ENCODE measurements at places on chromosomes 13 and 19.

- DNase-seq = no peak
These were observed 907.9 kb downstream of the PCDH9 start for GRCh38 chr13:66322193-66322740.

- DNase-seq = no peak
These were observed 71.9 kb upstream of the KLF12 start for GRCh38 chr13:74206061-74206561.

DNA sequence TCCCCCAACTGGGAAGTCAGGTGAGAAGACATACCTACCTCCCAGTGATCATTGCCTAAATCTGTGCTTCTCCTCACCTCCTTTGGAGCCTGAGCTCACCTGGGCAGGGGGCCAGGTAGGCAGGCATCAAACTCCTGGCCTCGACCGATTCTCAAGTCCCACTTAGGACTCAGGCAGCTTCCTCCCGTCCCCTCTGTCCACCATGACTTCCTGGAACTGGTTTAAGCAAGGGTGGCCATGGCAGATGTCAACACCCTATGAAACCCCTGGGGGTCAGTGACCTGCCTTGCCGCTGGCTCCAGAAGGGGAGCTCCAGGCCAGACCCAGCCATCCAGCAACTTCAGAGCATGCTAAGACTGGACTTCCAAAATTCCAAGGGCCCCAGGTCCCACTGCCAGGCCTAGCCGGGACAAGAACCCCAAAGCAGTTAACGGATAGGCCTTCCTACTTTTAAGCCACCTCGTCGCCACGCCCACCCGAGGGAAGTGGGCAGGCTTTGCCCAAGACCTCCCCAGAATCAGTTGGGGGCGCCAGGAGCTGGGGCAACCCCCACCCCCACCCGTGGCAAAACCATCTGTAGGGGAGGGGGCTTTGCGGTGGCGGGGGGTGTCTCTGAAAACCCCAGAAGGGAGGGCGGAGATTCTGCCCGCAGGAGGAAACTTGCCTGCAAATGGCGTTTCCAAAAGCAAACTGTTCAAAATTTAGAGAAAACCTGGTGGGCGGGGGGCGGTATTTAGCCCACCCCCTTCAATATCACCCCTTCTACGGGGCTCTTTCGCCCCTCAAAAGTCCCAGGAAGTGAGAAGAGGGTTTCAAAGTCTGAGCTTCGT is 657 bp downstream of the PLIN3 start:
- DNase-seq = peak; percentile 86

DNA sequence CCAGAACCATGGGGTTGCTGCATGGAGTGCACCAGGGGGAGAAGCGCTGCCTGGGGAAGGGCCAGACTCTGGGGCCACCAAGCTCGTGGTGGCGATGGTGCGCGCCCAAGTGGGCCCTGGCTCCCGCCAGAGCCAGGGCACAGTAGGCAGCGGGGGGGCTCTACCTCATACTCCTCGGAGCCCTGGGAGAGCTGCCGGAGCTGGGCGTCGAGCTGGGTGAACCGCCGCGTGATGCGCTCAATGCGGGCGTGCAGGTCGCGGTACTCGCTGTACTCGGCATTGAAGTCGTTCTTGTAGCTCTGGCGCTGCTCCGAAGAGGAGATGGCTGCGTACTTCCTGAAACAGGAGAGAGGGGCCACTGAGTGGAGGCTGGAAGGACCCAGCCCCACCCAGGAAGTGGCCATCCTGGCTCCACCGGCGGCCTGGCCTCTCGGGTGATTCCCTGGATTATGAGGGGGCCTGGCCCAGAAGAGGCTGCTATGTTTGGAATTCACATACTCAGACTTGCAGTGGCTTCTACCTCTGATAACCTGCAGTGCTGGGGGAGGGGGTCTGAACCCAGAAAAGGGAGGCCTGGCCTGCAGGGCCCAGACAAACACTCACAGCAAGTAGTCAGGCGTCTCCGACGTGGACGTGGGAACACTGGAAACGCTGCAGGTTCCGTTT is 8.3 kb upstream of the ISYNA1 start:
- no peak for DNase-seq

DNA sequence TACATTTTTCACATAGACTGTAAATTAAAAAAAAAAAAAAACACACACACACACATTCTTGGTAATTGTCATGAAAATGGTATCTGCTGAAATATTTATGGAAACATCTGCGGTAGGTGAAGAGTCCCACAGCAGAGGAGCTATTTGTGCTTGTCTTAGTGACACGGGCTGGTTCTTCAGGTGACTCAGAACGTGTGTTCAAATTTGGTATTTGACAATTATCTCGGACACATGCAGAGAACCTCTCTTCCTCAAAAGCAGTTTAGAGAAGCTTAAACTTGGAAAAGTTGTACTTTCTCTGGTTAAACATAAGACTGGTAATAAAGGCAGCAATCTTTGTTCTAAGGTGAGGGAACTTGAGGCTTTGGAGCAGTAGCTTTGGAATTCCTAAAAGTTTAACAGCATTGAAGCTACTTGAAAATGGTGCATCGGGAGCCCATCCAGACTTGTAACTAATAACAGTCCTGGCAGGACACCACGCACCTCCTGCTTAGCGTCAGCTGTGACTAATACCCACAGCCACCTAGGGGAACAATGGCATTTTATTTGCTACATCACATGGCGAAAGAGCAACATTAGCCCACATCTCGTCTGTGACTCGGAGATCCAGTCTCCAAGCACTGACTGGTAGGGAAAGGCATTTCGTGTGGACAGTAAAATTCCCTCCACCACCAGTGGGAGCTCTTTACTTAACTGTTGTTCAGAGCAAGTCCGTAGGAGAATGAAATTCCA is 1505.1 kb upstream of the SLC10A2 start:
- DNase-seq = peak; percentile 89

- no peak for DNase-seq
These were observed 44.5 kb downstream of the MLLT1 start for GRCh38 chr19:6235031-6235951.

- no peak for DNase-seq
These were observed 159.5 kb downstream of the OLFM4 start for GRCh38 chr13:53188120-53188519.

DNA sequence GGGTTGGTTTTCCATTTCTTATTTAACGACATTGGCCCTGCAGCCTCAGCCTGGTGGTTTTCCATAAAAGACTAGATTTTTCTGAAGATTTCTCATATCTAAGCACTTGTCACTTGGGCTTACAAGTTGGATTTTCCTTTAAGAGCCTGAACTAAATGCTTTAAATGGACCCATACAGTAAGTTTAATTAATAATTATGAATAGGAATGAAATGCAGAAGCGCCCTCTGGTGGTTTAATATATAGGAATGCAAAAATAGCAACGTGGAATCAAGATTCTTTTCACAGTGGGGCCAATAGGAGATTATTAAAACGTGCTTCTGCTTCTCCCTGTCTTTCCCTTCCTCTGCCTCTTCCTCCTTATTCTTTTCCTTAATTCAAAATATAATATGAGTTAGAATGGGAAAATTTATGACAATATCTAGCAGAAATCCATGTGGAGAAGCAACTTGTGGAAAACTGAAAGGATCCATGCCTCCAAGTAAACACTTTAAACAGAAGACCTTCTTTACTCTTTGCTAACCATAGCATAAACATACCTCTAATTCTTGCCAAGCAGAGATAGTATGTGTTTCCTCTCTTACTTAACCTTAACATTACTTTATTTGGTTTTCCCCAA is 324.0 kb downstream of the GPC5 start:
- no peak for DNase-seq

GRCh38 chr19:7788933-7789323 is 25.9 kb downstream of the CLEC4M start:
- no peak for DNase-seq

GRCh38 chr13:30918662-30919405 is 12.8 kb downstream of the MEDAG start:
- no peak for DNase-seq

DNA sequence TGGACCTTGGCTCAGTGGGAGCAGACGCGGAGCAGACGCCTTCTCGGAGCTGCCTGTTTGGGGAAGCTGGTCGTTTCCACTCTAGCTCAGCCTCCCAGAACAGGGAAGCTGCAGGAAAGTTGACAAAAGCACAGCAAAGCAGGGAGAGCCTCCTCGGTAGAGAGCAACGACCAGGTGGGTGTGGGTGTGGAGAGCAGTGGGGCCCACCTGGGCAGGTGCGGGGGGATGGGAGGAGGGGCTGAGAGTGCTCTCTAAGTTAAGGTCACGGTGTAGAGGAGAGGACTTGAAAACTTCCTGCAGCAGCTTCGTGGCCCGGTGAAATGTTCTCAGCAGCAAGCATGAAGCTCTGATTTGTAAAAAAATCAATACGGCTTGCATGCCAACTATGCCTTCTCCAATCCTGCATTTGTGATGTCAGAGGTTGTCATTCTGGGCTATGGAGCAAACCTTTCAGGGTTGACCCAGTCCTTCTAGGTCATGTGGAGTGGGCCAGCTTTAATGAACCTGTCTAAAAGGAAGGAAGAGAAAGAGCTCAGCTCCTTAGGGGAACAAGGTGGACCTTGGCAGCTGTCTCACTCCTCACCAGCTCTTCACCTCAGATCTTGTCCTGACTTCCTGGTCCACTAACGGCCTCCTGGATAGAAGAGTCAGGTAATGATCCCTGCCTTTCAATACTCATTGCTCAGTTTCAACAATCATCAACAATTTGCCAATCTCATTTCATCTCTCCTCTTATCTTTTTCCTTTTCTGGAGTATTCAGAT is 85.8 kb upstream of the UBL3 start:
- DNase-seq = no peak

- no peak for DNase-seq
These were observed 43.8 kb downstream of the DCT start for GRCh38 chr13:94435604-94436226.

DNA sequence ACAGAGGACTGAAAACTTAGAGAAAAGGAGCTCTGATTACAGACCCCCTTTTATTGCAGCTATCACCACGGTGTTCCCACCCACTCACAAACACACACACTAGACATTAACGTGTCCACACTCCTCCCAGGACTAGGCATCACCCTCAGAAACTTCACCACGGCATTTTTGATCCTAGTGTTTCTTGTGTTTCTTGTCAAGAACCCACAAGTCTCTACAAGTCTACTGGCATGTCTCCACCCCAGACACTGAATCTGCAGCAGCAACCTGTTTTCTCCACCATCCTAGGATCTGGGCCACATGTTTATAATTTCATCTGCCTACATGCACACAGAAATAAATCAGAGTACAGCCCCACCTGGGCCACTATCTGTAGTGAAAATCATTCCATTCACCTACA is 4.3 kb downstream of the ZNF486 start:
- no peak for DNase-seq

- DNase-seq = no peak
These were observed 826 bp upstream of the BSG start for GRCh38 chr19:571566-571974.

GRCh38 chr19:45041125-45041524 is 2.3 kb downstream of the CLASRP start:
- DNase-seq = no peak

DNA sequence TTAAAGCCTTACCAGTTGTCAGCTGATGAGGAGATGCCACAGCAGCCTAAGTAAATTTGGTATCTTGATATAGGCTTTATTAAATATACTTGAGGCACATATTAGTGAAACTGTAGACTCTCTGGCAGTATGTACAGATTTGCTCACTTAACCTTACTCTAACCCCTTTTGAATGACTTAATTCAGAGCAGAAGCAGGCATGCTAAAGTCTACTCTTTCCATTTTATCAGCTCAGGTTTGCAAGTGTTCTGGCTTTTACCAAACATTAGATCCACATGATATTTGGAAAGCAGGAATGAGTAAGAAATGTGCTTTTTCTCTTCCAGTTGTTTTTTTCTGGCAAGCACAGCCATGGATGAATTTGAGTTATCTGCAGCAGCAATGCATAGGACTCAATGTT is 541.0 kb upstream of the PCDH9 start:
- DNase-seq = no peak

DNA sequence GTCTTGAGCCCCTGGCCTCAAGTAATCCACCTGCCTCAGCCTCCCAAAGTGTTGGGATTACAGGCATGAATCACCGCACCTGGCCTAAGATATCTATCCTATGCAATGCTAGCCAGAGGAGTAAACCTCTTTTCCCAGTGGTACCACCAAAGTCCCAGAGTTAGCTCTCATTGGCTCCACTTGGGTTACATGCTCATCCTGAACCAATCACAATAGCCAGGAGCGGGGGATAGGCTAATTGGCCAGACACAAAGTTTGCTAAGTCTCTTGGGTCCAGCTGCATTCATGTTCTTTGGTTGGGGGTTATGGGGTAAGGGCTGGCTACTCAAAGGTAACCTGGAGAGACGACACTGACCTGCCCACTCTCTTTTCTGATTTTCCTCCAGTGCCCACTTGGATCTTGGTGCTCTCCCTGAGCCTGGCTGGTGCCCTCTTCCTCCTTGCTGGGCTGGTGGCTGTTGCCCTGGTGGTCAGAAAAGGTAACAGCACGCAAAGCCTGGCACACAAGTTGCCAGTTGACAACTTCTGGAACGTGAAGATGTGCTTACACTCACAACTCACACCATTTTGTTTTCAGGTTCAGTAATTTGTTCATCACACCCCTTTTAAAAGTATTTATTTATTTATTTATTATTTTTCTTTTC is 7.8 kb downstream of the C19orf38 start:
- DNase-seq = no peak

DNA sequence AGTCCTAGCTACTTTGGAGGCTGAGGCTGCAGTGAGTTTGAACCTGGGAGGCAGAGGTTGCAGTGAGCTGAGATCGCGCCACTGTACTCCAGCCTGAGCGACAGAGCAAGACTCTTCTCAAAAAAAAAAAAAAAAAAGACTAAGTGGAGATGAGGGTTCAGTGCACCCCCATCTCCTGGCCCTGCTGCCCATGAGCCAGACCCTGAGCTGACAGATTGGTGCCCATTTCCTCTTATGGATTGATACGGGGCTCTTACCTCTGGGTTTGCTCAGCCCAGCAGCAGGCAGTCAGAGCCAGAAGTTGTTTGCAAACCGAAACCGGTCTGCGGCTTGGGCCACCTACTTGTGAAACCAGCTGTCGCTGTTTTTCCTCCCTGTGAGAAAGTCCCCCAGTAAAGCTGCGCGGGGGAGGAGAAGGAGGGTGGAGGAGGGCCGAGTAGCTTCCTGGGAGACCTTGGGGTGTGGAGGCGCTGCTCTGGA is 36.9 kb downstream of the ARRDC2 start:
- DNase-seq = no peak

GRCh38 chr13:35857769-35858168 is 273.4 kb downstream of the DCLK1 start:
- no peak for DNase-seq

GRCh38 chr13:99383511-99383921 is 76.3 kb upstream of the GPR183 start:
- peak; percentile 82 for DNase-seq

DNA sequence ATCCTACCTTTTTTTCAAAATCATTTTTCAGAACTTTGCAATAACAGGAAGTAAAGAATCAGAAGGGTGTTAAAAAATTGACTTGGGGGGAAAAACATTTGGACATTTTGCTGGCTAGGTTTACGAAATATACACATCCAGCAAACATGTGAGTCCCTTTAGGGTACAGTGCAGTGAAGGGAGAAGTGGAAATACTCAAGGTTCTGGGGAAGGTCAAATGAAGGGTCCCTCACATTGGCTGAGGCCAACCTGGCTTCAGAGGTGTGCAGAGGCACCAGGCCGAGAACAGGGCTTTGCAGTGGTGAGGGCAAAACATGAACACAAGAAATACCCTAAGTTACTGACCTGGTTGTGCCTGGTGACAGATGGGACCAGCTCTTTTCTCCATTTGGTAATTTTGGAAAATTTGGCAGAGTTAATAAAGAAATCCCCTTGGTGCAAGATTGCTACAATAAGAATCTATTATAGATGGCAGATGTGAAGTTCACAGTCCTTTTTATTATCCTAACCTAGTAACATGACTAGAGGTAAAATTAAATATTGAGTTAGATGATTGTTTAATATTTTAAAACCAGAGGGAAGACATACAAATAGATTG is 1.5 kb upstream of the UPF3A start:
- no peak for DNase-seq

- DNase-seq = no peak
These were observed 6.3 kb downstream of the SH3GL1 start for GRCh38 chr19:4393947-4394590.

Data from osteocyte (in vitro differentiated cells).